IPS DF 6.9 (cell line): ENCODE measurements at places on chromosomes 16 and 17.

GRCh38 chr17:18038149-18038850, 668 bp downstream of the ATPAF2 start:
- DNase-seq, result no peak

DNA sequence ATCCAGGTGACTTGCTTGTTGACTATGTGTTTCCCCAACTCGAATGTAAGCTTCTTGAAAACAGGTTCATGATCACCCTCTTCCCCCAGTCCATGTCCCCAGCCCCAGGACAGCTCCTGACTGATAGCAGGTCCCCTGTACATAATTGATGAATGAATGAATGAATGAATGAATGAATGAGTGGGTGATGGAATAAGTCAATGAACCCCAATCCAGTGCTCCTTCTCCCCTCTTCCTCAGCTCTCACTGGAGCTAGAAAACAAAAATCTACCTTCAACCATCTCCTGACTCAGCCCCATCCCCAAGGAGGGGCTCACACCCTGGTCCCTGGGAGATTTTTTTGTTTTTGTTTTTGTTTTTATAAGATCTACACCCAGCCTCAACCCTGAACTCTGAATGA, 16.2 kb upstream of the TVP23A start:
- no peak for DNase-seq

- DNase-seq, result no peak
These were observed 95.9 kb downstream of the HIC1 start for GRCh38 chr17:2150806-2151205.

DNA sequence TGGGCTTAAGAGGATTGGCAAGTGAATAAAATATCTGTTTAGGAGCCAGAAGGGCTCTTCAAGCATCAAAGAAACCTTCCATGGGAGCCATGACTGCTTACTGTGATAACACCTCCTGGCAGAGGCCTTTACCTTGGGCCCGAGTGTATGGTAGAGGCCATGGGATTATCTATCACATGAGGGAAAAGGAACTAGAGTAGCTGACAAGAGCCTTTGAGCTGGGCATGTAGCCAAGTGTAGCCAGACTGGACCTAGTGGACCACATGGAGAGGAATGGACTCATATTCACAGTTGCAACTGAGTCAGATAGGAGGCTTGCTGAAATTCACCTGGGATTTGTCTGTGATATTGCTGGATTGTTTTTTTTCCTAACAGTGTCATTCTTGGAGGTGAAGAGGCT, 276.0 kb upstream of the ZFHX3 start:
- no peak for DNase-seq

- DNase-seq, result no peak
These were observed 16.1 kb downstream of the PLCG2 start for GRCh38 chr16:81795193-81795592.

GRCh38 chr16:66263973-66264310, 102.5 kb upstream of the CDH5 start:
- no peak for DNase-seq

DNA sequence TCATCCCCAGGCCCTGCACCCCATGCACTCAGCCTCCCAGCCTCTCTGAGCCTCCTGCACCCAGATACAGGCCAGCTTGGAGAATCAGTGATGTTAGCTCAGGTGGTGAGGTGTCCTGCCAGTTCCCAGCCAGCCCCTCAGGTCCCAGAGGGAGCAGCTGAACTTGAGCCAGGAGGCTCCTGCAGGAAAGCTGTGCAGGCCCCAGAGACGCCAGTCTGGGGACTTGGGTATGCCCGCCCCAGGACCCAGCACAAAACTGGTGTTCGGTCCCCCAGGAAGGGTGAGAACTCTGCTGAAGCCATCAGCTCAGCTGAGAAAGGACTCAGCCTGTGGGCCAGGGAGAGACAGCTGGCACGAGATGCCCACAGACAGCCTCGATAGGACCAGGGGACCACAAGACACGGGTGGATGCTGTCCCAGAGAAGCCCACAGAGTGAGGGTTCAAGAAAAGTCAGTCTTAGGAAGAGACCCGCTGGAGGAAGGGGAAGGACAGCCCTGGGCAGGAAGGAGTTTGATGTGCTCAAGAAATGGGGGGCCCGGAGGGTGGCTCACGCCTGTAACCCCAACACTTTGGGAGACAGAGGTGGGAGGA, 11.0 kb downstream of the ENDOV start:
- DNase-seq, result no peak

- DNase-seq, result no peak
These were observed 28.9 kb upstream of the WSCD1 start for GRCh38 chr17:6041246-6041645.

DNA sequence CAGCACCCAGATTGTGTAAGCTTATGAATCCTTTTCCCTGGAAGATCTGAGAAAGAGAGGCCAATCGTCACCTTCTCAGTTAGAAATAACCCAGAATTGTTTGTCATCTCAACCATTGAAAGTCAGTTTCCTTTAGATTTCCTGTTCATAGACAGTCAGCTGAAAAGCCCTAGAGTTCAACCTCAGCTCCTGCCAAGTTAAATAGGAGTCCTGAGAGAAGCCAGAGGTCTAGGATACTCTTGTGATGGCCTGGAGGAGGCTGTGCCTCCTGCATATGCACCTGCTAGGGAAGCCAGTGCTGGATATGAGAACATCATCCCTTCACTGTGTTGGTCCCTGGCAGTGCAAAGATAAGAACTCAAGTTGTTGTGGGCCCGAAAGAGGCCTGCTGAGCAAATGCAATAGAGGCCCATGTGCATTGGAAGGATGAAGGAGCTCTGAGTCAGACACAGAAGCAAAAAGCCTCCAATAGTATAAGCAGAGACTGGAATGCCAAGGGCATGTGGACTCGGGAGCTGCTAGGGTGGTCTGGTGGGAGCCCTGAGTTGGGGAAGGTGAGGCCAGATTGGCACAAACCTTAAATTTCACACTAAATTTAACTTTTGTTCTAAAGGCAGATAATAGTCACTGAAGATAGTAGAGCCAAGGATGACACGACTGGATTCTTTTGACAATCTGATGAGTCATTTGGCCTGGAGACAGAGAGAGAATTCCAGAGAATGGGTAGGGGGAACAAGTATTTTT, 520.9 kb upstream of the CDH5 start:
- DNase-seq, result no peak

DNA sequence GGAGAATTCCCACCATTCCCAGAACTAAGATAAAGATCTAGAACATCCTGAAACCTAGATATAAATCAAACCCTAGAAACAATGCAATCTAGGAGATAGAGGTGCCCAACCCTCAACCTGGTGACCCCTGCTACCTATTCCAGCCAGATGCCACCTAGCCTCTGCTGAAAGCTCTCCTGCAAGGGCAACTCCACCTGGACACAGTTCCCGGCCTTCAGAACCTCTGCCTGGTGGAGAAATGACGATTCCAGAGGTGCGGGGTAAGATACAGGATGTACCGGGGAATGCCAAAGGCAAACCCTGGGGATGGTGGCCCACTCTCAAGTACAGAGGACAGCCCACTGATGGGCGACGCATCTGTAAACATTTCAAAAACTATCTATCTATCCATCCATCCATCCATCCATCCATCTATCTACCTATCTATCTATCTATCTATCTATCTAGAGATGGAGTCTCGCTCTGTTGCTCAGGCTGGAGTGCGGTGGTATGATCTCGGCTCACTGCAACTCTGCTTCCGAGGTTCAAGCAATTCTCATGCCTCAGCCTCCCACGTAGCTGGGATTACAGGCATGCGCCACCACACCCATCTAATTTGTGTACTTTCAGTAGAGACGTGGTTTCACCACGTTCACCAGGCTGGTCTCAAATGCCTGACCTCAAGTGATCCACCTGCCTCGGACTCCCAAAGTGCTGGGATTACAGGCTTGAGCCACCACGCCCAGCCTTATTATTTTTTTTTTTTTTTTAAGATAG, 19.0 kb downstream of the MEAK7 start:
- DNase-seq, result no peak

- DNase-seq, result no peak
These were observed 6.4 kb downstream of the C16orf86 start for GRCh38 chr16:67672739-67673662.

DNA sequence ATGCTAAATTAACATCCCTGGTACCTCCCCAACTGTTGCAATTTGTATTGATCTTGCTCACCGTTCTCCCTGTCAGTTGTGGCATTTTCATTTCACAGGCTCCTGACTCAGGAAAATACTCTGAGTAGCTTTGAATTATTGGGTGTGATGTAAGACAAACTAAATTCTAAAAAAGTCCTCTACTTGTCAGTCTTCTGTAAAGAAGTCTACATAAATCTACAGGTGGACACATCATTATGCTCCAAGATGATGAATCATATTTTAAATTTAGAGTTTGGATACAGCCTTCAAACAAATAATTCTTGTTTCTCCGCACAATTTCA, 47.2 kb downstream of the MARCHF10 start:
- DNase-seq, result no peak

DNA sequence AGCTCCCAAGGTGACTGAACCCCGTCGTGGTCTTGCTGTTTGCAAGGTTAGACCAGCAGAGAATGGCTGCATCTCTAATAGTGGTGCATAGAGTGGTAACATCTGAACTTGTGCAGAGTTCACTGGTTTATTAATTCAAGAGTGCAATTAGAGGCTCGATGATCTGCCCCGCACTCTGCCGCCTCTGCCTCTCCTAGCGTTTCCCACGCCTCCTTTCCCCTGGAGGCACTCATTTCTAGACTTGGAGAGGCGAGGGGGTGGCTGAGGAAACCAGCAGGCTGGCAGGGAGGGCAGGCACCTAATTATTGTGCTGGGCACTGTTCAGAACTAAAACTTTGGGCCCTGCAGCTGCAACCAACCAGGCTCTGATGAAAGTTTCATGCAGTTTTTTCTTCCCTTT, 363.5 kb upstream of the EEF2KMT start:
- no peak for DNase-seq

DNA sequence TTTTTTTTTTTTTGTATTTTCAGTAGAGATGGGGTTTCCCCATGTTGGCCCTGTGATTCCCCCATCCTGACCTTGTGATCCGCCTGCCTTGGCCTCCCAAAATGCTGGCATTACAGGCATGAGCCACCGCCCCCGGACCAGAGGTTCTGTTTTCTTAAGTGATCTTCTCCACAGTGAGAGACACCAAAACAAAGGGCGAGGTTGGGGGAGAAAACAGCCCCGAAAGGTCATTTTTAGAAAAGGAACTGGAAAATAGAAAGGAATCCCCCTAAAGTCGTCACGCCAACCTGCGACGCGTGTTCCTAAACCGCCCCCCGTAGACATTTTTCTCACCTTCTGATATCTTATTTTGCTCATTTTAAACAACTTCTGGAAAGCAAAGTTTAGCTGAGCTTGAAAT, 6.1 kb upstream of the AXIN2 start:
- DNase-seq, result no peak

GRCh38 chr17:35046740-35047283, 16.7 kb downstream of the RFFL start:
- no peak for DNase-seq

DNA sequence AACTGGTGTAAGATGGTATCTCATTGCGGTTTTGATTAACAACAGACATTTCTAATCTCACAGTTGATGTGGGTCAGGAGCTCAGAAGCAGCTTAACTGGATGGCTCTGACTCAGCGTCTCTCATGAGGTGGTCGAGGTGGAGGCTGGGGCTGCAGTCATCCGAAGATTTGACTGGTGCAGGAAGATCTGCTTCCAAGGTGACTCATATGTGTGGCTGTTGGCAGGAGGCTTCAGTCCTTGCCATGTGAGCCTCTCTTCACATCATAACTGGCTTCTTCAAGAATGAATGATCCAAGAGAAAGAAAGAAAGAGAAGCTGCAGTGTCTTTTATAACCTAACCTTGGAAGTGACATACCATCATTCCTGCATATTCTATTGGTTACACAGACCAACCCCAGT, 376.1 kb downstream of the SEC14L1 start:
- DNase-seq, result no peak

- DNase-seq, result no peak
These were observed 22.2 kb downstream of the TBX4 start for GRCh38 chr17:61474235-61474927.

GRCh38 chr17:72656130-72656763, 436.2 kb downstream of the SLC39A11 start:
- no peak for DNase-seq

- no peak for DNase-seq
These were observed 29.1 kb downstream of the STAT5A start for GRCh38 chr17:42317266-42317845.

DNA sequence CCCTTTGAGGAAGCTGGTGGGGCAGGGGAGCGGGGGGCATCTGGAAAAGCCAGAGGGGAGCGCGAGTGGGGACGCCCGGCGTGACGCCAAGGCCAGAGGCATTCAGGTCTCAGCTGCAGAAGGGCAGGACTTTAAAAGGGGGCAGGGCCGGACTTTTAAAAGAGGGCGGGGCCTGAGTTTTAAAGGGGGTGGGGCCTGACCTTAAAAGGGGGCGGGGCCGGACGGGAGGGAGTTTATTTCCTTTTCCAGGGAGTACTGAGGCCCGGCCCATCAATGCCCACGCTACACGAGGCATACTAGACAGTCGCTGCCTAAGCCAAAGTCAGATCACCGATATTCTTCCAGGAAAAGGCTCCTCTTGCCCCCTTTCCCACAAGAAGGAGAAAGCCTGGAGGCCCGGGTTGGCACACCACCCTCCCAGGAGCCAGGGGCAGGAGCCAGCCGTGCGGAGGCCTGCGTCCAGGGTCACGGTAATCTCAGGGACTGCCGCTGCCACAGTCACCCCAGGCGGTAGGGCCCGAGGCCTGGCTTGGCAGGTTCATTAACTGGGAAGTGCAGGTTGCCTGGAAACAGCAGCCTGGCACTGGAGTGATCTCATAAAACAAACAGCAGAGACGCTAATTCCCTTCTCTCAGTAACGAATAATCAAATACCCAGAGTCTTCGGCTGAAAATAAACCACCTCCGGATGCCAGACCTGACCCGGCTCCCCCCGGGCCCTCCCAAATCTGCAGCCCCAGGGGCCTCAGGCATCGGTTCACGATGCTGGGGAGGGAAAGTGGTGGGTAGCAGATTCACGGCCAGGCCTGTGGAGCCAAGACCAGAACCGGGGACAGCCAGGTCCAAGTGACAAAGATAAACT, 90.7 kb downstream of the TIMM22 start:
- DNase-seq, result no peak

- no peak for DNase-seq
These were observed 23.2 kb downstream of the LITAF start for GRCh38 chr16:11563493-11564040.

GRCh38 chr16:5884339-5884738, 786.7 kb upstream of the EEF2KMT start:
- DNase-seq, result no peak
